CD14-positive monocyte (primary cell): ENCODE measurements at places on chromosomes 13 and 19.
A peak's percentile ranks its signal among the peaks of the same experiment; 100 is the strongest.

DNA sequence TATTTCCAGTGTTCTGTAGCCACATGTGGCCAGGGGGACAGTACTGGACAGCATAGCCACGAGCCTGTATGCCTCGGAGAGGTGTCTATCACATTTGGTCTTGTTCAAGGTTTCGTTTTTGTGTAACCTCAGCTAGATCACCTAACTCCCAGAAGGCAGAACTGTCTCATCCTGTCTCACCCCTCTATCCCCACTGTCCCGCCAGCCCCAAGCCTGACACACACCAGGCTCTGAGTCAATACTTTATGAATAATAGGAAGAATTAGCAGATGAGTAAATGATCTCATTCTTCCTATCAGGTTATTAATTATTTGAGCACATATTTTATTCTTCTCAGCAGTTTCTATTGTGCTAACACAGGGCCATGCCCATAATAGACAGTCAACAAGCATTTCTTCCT is 132.2 kb downstream of the NUFIP1 start:
- no peak for DNase-seq

DNA sequence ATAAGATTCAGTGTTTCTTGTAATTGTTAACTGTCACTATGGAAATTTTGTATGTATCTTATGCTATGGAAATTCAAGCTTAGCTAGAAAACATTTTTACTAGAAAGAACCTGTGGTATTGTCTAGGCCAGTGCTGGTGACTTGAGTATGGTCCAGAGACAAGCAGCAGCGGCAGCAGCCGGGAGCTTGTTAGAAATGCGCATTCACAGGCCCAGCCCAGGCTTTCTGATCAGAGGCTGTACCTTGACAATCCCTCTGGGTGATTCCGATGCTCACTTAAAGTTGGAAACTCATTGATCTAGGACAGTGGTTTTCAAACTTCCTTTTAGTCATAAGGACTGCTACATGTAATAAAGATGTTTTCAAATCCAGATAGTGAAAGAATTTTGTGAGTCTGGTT is 287.4 kb downstream of the SHISA2 start:
- DNase-seq: no peak

DNA sequence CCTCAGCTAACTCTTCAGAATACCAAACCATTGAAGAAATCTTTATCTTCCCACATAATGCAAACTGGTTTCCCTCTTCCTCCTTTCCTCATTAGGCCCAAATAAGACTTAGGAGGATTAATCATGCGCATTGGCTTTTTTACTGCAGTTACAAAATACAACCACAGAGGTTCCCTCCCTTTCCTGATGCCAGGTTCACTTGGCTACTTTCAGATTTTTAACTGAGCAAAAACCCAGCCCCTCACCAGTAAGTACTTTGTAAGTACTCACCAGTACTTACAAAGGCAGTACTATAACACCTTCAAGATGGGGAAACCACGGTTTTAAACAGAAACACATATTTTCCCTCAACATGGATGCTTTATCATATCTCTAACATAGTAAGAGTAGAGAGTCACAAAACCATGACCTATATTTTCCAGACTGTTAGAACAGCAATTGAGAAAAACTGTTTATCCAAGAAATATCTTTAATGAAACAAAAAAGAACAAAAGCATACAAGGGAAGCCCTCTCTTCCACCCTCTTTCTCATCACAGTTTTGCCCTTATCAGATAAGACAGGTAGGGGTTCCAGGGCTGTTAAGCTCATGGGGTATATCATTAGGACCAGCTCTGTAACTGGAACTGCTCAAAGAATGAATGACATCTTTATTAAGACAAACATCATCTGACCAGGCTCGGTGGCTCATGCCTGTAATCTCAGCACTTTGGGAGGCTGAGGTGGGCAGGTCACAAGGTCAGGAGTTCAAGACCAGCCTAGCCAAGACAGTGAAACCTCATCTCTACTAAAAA is 12.7 kb downstream of the FOXO1 start:
- no peak for DNase-seq

- no peak for DNase-seq
Measured at GRCh38 chr13:33369073-33369472, 83.5 kb upstream of the STARD13 start.

- DNase-seq: no peak
Measured at GRCh38 chr13:38401276-38401675, 51.6 kb downstream of the UFM1 start.

GRCh38 chr13:36680913-36681312 is 7.1 kb downstream of the SERTM1 start:
- DNase-seq: no peak

- DNase-seq: no peak
Measured at GRCh38 chr19:22882797-22883196, 50.7 kb downstream of the ZNF723 start.

GRCh38 chr19:3113100-3114017 is 19.2 kb downstream of the GNA11 start:
- no peak for DNase-seq

GRCh38 chr19:34576292-34576691 is 94.7 kb downstream of the WTIP start:
- no peak for DNase-seq

- DNase-seq: peak; percentile 39
Measured at GRCh38 chr13:30463787-30464495, 1.8 kb downstream of the HMGB1 start.

DNA sequence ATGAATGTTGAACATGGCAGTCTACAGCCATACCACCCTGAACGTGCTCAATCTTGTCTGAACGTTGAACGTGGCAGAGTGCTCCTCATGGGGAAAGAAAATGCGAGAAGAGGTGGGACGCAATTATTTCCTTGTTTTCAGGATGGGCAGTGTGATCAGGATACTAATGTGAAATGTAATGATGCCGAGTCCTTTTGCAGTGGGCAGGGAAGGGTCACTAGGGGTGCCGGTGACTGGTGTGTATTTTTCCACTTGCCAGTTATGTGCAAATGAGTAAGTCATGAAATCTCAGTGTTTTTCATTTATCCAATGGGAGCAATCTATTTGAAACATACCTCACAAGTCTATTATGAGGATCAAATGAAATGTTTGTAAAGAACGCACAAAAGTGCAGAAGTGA is 84.8 kb downstream of the LNX2 start:
- no peak for DNase-seq

DNA sequence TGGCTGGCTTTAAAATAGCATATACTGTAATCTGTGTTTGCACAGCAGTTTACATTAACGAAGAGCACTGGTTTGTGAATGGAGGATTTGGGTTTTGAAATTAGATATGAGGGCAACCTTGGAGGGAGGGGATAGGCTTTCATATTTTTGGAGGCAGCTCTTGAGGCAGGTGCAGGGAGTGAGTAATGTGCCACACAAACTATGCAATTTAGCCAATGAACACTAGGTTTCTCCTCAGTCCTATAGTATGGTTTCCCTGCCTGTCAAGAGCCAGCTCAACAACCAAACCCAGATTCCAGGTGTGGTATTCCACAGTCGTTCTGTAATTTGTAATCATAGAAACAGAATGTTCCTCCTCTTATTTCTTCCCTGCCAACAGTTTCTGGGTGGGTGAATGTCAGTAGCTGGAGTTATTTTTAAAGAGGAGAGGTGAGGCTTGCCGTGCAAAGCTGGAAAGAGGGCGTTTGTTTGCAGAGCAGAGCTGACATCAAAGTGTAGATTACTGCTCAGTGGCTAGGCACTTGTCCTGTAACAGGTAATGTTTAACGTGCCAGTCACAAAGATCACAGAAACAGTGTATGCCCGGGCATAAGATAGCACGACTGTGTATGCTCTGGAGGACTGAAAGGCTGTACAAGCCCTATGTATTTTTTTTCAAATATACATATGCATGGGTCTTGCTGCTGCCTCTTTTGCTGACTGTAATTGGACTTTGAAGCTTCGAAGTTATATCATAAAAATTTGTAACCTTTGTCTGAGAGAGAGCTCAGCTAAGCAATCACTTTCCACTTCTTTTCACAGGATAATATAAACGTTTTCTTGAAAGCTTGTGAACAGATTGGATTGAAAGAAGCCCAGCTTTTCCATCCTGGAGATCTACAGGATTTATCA is 124.2 kb downstream of the LMO7 start:
- DNase-seq: no peak

GRCh38 chr19:22026687-22027086 is 15.9 kb upstream of the ZNF208 start:
- no peak for DNase-seq

DNA sequence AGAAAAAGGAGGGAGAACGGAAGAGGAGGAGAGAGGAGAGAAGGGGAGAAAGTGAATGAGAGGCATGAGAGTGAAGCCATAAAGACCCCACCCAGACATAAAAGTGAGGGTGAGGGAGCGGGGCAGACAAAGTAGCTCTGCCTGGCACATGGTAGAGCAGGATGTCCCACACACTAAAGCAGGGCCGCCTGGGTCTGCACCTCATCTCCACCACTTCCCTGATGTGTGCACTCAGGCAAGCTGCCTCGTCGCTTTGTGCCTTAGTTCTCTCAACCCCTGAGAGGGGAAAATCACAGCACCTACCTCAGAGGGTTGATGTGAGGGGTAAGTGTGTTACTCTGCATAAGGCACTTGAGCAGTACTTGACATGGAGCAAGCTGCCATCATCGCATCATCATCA is 488.1 kb downstream of the COG6 start:
- DNase-seq: no peak

GRCh38 chr19:20662421-20663105 is 1.2 kb upstream of the ZNF626 start:
- DNase-seq: no peak

- DNase-seq: no peak
Measured at GRCh38 chr19:10173527-10173926, 21.2 kb downstream of the DNMT1 start.

DNA sequence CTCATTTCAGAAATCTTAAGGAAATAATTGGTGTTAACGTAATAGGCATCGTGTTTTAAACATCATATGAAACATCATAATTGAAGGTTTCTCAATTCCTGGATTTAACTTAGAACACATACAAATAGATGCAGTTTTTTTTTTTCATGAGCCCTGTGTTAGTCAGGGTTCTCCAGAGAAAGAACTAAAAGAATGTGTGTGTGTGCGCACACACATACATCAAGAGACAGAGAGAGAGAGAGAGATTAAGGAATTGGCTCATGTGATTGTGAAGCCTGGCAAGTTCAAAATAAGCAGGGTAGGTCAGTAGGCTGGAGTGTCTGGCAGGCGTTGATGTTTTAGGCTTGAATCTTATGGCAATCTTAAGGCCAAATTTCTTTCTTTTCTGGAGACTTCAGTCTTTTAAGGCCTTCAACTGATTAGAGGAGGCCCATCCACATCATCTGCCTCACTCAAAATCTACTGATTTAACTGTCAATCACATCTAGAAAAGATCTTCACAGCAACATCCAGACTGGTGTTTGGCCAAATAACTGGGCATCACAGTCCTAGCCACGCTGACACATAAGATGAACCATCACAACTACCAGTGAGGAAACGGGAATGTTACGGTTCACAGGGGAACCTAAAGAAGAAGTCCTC is 25.2 kb downstream of the SPATA13 start:
- DNase-seq: no peak

- no peak for DNase-seq
Measured at GRCh38 chr13:75660694-75661093, 24.6 kb downstream of the LMO7 start.

DNA sequence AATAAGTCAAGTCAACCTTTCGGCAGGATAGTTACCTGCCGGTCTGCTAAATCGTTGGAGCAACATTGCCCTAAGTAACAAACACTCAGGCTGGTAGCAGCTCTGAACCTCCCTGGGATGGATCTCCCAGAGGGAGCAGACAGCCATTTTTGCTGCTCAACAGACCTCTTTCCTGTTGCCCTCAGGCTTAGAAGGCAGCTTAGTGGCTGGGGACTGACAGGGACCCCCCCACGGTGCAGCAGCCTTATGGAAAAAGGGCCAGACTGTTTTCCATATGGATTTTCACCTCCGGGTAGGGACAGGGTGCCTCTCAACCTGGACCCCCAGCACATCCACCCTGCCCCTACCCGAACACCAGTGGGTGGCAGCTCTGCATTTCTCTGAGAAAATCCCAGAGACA is 49.7 kb downstream of the UBL3 start:
- no peak for DNase-seq

GRCh38 chr13:78576261-78576660 is 27.1 kb downstream of the POU4F1 start:
- peak; percentile 63 for DNase-seq

DNA sequence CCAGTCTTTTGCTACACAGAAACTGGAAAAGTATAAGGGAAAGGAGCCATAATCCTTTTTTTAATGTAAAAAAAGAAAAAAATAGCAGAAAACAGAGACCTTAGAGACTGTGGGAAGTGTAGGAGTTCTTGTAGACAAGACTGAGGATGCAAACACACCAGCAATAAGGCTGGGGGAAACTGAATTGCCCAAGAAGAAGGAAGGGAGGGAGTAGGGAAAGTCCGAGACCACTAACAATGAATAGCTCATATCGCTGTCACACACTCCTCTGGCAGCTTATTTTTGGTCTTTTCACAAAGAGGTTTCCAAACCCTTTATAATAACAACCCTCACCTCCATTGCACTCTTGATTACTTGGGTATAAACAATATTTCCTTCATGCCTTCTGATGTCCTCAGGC is 952.0 kb downstream of the SLITRK5 start:
- no peak for DNase-seq

DNA sequence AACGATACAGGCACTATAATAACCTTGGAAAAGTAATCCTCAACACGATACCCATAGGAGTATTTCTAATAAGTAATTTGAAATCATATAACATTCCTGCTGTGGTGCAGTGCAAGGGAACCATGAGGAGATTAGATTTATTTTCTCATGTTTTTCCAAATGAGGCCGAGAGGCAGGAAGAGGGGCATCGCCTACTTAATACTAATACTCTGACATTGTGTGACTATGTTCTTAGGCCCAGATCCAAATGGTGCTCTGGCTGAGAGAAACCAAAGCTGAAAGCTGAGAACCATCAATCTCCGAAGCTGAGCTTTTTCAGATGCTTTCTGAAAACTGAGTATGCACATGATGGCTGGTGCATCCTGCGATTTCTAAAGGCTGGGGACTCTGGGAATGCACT is 248.0 kb upstream of the MAB21L1 start:
- no peak for DNase-seq

- no peak for DNase-seq
Measured at GRCh38 chr19:3133793-3134116, 2.1 kb upstream of the GNA15 start.

GRCh38 chr13:42977219-42977659 is 14.8 kb downstream of the EPSTI1 start:
- peak; percentile 38 for DNase-seq

- DNase-seq: no peak
Measured at GRCh38 chr19:55474269-55475265, 1.9 kb upstream of the ZNF628 start.

GRCh38 chr19:18733196-18733647 is 49.7 kb downstream of the CRTC1 start:
- no peak for DNase-seq

DNA sequence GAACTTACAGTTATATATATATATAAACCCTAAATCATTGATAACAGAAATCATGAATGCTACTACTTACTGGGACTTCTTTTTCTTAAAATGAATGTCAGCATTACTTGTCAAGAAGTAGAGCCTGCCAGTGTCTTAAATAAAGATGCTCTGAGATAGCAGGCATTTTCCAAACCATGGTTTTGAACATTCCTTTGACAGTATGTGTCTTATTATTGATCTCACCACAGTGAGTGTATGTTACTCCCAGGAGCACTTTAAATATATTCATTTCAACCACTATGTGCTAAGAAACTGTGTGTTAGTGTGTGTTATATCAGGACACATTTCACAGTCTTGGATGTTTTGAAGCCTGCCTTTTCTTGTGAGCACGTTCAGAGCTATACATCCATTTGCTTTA is 28.2 kb downstream of the TNFRSF19 start:
- no peak for DNase-seq

- DNase-seq: no peak
Measured at GRCh38 chr13:80070024-80070703, 270.8 kb downstream of the SPRY2 start.
